ENCODE measurements at places on chromosomes 11 and 22. TPM values are rescaled to one million over a fixed set of nuclear protein-coding genes. Genes with fewer than 3 reads are reported as not detected.

GRCh38 chr22:50532824-50533796 lies 3.3 kb upstream of the TYMP start:
- DNase-seq, result no peak

- peak; percentile 83 for DNase-seq
Observed at GRCh38 chr11:96012086-96012824, 88.3 kb upstream of the MTMR2 start.

DNA sequence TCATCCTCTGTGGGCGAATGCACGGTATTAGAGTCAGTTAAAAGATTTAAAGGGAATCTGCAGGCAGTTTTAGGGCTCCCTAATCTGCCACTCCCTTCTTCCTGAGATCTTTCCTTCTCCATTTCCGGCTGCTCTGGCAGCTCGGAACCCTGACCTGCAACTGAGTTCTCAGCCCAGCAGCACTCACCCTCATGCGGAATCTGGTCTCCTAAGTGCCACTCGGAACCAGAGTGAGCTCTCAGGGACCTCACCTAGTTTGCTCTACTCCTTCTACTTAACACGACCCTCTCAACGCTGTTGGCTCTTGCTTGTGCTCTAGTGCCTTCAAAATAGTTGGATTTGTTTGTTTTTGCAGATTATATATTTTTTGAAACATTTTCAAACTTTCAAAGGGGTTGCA lies 19.3 kb upstream of the IL10RA start:
- DNase-seq, result no peak

The C22orf31 gene
- total RNA-seq, result not detected
